Lung (tissue), 17 donors: ENCODE measurements at places on chromosomes 12 and 14.
A peak's percentile ranks its signal among the peaks of the same experiment; 100 is the strongest.

DNA sequence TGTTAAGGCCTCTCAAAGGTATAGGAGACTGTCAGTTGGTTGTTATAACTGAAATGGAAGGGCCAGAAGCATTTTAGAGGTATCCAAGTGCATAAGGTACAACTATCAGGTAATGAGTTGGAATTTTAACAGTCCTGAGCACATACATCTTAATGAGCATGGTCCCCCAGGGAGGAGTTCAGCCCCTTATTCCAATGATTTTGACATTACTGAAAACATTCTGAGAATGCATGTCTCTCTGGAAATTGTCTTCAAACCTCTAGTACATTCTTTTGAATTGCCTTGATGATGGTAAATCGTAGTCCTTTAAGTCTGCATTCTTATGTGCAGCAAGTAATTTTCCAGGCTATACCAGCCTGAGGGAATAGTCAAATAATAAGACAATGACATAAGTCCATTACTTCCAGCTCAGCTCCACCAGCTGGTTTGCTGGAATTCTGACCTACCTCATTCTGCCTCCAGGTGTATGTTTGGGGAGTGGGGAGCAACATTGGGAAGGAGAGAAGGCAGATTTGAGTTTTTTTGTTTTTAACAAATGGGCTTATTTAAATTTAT lies 239.2 kb downstream of the MSRB3 start:
- no peak for DNase-seq

DNA sequence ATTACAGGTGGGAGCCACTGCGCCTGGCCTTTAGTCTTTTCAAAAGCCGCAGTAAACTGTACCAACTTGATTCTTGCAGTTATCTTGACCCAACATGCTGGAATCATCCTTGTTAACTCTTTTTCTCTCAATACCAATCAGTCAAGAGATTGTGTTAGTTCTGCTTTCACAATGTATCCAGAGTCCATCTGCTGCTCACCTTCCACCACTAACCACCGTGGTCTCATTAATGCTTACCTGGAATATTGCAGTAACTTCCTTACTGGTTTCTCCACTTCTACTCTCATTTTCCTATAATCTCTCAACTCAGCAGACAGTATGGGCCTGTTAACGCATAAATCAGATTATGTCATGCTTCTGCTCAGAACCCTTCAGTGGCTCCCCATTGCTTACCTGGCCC lies 62.2 kb downstream of the VEZT start:
- no peak for DNase-seq

- peak; percentile 69 for DNase-seq
Measured at GRCh38 chr12:109157986-109158385, 41.6 kb downstream of the ACACB start.

GRCh38 chr12:48390026-48390425 lies 39.3 kb upstream of the ZNF641 start:
- no peak for DNase-seq

DNA sequence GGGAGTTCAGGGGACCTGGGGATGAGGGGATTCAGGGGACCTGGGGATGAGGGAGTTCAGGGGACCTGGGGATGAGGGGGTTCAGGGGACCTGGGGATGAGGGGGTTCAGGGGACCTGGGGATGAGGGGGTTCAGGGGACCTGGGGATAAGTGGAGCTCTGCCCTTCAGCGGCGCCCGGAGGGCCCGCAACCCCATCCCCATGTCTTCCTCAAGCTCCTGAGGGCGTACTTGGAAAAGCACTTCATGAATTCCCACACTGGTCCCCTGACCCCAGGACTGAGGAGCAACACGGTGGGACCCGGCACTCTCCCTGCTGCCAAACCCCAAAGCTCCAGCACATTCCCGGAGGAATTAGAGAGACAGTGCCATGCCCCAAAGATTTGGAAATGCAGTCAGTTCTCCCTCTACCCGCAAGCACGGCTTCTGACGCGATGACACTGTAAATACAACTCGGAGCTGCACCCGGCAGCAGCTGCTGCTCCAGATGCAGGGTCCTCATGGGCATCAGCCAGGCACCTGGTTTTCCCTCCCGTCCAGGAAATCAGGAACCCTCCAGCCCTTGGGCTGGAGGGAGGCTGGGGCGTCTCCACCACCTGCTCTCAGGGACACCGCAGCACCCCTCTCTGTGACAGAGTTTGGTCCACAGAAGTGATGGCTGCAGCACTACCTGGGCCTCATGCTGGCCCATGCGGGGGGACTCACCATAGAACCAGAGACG lies 32.8 kb upstream of the C14orf180 start:
- no peak for DNase-seq

DNA sequence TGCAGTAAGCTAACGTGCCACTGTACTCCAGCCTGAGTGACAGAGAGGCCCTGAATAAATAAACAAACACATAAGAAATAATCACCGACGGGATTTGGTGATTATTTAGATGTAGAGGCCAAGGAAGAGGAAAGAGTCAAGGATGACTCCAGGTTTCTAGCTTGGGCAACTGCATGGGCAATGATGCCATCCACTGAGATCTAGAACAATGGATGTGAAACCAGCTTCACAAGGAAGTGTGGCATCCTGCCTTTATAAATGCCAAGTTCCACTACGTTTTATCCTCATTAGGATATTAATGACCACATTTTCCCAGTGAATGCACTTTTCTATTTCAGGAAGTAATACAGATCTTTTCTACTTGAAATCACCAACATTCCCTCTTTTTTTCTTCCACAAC lies 10.9 kb upstream of the PTGER2 start:
- no peak for DNase-seq

- DNase-seq: peak; percentile 85
Measured at GRCh38 chr12:71938728-71939385, at the start of gene TPH2. TSS of gene TPH2 (plus strand) at chr12:71938845. CDS start at chr12:71938987, 142 bp downstream.

DNA sequence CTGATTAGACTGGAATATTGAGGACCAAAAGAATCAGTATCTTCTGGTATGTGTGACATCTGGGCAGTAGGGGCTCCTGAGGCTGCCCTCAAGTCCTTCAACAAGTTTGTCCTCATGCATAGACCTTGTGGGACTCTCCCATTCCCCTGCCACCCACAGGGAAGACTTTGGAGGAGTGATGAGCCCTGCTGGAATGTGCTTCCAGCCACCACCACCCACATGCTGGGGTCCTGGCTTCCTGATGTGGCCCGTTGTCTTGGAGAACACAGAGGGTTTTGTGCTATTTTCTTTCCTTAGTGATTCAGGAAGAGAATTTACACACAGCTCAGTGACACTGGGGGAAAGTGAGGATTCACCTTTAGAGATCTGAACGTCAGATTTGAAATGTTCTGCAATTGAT lies 29.2 kb upstream of the SEL1L start:
- no peak for DNase-seq

DNA sequence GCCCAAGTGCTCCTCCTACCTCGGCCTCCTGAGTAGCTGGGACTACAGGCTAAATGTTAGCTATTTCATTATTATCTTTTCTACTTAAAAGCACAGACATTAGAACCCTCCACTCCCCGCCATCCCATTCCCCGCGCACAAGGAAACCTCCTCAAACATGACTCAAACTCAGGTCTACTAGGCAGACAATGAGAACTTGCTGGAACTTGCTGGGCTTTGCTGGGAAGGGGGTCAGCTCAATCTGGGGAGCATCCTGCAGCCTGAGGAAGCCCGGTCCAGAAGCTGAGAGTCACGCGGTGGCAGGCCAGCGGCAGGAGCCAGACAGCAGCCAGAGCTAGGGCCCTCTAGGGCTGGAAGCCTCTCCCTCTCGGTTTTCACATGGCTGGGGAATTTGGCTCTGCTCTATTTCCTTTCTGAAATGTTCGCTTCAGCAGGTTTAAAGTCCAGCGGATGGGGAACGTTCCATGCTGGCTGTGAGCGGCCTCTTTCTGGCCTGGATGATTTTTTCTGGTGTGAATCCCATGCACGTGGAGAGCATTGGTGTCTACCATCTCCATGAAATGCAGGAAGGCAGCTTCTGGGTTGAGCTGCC lies 68.5 kb downstream of the SLC6A12 start:
- no peak for DNase-seq

- peak; percentile 85 for DNase-seq
Measured at GRCh38 chr14:71322655-71323250, 415.5 kb downstream of the PCNX1 start.

DNA sequence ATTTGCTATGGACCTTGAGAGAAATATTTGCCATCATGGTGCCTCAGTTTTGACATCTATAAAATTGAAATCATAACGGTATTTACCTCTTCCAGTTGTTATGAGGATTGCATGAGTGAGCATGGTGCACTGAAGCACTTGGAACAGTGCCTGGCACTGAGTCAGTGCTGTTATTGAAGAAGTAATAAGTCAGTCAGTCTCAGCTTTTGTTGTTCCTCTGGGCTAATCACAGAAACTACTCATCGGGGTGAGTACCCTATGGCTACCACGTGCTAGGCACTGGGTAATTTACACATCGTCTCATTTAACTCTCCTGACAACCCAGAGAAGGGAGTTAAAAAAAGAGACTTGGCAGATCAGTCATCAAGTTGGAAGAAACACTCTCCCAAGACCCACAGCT lies 159.5 kb upstream of the NRXN3 start:
- no peak for DNase-seq

- DNase-seq: no peak
Measured at GRCh38 chr14:34043627-34044372, 92.9 kb upstream of the EGLN3 start.

DNA sequence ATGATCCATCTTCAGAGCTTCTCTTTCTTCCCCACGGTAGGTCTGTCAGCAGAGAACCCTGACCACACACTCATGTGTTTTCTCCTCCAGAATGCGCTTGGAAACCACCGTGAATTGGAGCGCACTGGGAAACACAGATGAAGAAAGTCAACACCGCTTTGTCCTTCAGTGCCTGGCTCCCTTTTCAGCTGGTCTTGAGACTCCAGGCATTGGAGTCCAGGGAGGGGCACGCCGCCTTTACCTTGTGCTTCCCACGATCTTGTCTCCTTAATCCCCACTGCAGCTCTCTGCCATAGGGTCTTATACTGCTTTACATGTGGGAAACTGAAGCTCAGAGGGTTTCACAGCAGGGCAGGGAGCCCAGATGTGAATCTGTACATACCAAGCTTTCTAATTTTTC lies 1.1 kb downstream of the FAM90A1 start:
- DNase-seq: no peak

DNA sequence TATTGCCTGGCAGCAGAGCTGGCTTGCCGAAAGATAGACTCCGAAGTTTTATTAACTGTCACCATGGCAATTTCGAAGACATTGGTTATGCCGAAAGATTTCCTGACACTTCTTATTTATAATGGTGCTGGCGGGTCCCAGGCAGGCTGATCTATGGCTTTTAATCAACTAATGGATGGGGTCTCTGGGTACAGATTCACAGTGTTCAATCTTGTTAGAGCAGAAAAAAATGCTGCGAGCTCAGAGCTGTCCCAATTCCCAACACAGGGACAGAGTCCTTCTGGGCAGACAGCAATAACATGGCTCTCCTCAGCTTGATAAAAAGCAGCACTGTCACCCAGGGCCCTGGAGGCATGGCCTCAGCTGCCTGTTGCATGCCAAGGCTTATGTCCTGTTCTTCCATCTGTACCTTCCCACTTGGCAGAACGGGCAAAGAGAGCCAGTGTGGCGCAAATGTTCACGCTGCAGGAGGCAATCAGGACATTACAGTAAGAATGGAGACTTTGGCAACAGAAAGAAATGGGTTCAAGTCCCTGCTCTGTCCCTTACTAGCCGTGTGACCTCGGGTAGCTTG lies 228.2 kb upstream of the PWP1 start:
- no peak for DNase-seq

GRCh38 chr14:93832665-93833064 lies 44.4 kb upstream of the PRIMA1 start:
- DNase-seq: peak; percentile 24

GRCh38 chr14:89399157-89399556 lies 17.9 kb downstream of the FOXN3 start:
- DNase-seq: no peak

GRCh38 chr14:94136575-94137331 lies 7.3 kb upstream of the IFI27L2 start:
- peak; percentile 84 for DNase-seq

DNA sequence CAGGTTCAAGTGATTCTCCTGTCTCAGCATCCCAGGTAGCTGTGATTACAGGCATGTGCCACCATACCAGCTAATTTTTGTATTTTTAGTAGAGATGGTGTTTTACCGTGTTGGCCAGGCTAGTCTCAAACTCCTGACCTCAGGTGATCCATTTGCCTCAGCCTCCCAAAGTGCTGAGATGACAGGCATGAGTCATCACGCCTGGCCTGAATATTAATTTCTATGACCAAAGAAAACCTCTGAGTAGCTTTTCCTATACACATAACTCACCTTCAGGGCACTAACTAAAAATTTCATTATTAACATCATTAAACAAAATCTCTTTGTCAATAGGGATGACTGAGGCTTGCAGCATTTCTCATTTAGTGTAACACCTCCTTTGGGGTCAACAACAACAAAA lies 259.6 kb upstream of the KRR1 start:
- DNase-seq: no peak

GRCh38 chr14:73105050-73105449 lies 31.3 kb upstream of the PSEN1 start:
- no peak for DNase-seq

- DNase-seq: no peak
Measured at GRCh38 chr12:49264466-49264872, 413 bp upstream of the TUBA1C start.

DNA sequence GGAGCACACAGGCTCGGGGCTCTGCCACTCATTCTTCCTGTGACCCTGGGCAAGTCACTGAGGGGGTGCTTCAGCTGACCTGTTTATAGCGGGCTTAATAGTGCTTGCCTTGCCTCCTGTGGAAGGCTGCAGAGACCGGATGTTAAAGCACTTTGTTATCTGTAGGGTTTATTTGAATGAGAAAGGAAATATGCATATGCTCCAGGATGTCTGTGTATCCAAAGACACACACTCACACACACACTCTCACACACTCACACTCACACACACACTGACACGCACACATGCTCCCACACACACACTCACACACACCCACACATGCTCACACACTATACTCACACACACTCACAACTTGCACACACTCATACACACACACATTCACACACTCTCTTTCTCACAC lies 56.1 kb upstream of the DDX11 start:
- no peak for DNase-seq

GRCh38 chr12:80778005-80778541 lies 61.4 kb downstream of the MYF5 start:
- DNase-seq: peak; percentile 91

DNA sequence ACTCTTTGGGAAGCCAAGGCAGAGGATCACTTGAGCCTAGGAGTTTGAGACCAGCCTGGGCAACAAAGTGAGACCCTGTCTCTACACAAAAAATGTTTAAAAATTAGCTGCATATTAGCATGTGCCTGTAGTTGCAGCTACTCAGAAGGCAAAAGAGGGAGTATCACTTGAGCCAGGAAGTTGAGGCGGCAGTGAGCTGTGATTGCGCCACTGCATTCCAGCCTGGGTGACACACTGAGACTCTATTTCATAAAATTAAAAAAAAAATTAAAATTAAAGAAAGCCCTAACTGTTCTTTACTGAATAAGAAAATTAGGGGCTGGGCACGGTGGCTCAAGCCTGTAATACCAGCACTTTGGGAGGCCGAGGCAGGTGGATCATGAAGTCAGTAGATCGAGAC lies 27.0 kb downstream of the SENP1 start:
- DNase-seq: peak; percentile 18

GRCh38 chr12:2940564-2940963 lies 18.6 kb upstream of the TEAD4 start:
- DNase-seq: no peak

GRCh38 chr12:6899837-6900519 lies 4.6 kb upstream of the LRRC23 start:
- DNase-seq: peak; percentile 77

GRCh38 chr14:75459791-75460190 lies 32.0 kb downstream of the JDP2 start:
- DNase-seq: no peak
